ENCODE measurements at places on chromosomes 12 and 14.

GRCh38 chr14:79511146-79511545, 700.2 kb downstream of the DIO2 start:
- DNase-seq = no peak

DNA sequence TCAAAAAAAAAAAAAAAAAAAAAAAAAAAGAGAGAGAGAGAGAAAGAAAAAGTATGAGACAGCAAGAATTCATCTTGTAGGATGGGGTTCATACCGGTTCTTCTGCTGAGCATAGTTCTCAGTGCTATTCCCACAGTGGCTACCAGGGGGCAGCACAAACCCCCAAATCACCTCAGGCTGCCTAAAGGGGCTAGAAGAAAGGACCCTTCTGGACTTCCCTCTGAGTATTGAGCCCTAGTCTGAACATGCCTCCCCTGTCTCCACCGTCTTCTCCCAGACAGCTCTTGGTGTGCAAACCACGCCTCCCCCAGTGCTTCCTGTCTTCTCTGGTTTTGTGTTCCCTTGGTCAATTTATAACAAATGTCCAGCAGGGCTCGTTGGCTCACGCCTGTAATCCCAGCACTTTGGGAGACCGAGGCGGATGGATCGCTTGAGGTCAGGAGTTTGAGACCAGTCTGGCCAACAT, 31.3 kb upstream of the SMUG1 start:
- DNase-seq = no peak

GRCh38 chr12:71648537-71648936, 15.1 kb downstream of the ZFC3H1 start:
- DNase-seq = no peak

DNA sequence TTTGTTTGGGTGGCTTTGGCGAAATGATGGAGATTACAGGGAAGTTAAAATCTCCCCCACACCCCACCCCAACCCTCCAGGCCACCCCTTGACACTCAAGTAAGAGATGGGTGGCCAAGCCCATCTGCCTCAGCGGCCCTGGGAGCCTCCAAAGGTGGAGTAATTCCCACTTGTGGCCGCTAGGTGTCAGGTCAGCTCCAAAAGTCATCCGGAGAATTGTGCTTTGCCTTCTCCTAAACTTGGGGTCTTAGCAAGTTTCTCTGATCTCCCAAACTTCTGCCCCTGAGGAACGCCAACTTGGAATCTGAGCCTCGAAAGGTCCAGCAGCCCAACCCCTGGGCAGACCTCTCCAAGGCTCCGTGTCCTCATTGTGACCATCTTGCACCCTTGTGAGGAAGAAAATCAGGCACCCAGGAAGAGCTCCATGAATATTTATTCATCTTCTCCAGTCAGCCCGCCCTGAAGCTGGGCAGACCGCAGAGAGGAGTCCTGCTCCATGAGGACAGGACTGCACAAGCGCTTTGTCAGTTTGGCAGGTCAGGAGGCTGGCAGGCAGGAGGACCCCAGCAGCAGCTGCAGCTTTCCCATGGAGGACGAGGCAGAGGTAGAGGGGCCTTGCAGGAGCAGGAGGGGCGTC, 46.7 kb downstream of the LRRC74A start:
- no peak for DNase-seq

- DNase-seq = no peak
These were observed 62.6 kb downstream of the TMEM117 start for GRCh38 chr12:43898474-43898873.

GRCh38 chr12:113961921-113962710, 4.0 kb downstream of the RBM19 start:
- peak; percentile 6 for DNase-seq

DNA sequence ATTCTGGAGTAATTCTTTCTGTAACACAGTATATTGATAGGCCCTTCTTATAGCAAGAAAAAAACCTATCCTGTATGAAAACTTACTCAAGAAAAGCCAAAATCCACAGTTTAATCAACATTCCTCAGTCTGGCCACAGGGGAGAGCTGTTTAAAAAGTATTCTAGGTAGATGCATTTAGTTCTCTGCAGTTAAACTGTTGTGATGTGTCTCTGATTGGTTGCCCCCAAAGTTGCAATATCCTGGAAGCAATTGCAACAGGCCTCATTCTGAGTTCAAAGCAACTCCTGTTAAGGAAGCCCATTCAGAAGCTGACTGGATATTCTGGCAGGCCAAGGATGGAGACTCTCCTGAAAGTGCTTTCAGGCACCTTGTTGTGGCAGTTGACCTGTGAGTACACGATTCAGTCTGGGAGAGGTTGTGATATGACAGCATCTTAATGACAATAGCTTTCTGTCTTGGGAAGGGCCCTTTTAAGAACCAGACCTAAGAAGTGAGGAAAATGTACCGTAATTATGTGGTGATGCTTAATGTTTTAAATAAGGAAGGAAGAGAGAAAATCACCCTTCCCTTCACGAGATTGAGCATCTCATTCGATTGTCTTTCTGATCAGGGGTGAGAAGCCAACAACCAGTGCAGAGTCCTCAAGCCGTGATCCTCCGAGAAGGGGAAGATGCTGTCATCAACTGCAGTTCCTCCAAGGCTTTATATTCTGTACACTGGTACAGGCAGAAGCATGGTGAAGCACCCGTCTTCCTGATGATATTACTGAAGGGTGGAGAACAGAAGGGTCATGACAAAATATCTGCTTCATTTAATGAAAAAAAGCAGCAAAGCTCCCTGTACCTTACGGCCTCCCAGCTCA, 420.7 kb downstream of the DAD1 start:
- no peak for DNase-seq

DNA sequence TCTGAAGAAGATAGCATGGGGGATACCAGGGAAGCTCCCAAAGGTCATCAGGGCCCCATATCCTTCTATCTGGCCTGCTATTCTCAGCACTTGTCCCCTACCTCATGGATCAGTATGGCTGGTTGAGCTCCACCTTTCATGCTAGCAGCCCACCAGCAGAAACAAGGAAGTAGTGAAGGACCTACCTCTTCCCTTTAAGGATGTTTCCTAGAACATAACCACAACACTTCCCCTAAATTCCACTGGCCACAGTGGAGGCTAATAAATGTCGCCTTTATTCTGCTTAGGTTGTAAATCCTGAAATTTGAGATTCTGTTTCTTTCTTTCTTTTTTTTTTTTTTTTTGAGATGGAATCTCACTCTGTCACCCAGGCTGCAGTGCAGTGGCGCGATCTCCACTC, 128.6 kb upstream of the PARP11 start:
- DNase-seq = no peak

GRCh38 chr12:27003421-27004381, 10.5 kb downstream of the TM7SF3 start:
- DNase-seq = no peak

- no peak for DNase-seq
These were observed 59.1 kb downstream of the ISCA2 start for GRCh38 chr14:74552623-74553022.

GRCh38 chr12:106975098-106975497, 11.8 kb downstream of the MTERF2 start:
- no peak for DNase-seq

DNA sequence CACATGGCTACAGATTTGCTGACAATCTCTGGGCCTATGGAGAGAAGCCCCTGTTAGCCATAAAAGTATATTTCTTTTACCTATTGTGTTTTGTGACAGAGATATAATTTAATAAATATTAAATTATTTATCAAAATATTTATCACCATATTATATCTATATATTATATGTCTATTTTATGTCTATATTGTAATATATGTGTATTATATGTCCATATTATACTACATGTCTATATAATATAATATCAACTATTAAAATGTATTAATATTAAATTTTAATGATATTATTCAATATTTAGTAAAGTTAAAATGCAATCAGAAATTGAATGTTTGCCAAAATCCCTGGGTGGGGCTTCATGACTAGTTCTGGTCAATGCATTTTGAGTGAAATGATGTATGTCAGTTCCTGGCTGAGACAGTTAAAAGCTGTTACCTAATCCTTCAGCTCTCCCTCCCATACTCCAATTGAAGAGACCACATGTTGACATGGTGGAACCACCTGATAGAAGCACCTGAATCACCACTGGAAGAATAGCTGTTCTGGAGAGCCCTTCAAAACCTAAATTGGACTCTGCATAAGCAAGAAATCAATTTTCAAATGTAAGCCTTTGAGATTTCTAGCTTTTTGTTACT, 357.3 kb upstream of the DDHD1 start:
- DNase-seq = peak; percentile 39

DNA sequence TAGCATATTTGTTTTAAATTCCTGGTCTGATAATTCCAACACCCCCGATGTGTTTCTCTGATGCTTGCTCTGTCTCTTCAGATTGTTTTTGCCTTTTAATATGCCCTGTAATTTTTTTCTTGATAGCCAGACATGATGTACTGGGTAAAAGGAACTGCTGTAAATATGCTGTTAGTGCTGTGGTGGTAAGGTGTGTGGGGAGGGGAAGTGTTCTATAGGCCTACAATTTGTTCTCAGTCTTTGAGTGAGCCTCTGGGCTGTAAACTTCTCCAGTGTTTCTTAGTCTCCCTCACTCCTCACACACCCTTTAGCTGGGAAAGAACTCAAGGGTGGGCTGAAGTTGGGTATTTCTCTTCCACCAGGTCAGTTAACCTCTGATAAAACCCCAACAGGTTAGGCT, 147.0 kb upstream of the OR4E1 start:
- no peak for DNase-seq
